ENCODE measurements at places on chromosomes 13 and 19.

- DNase-seq: no peak
These were observed 225.5 kb downstream of the KLF5 start for GRCh38 chr13:73284081-73284874.

GRCh38 chr19:13079542-13079986 lies 23.1 kb downstream of the LYL1 start:
- DNase-seq: no peak

DNA sequence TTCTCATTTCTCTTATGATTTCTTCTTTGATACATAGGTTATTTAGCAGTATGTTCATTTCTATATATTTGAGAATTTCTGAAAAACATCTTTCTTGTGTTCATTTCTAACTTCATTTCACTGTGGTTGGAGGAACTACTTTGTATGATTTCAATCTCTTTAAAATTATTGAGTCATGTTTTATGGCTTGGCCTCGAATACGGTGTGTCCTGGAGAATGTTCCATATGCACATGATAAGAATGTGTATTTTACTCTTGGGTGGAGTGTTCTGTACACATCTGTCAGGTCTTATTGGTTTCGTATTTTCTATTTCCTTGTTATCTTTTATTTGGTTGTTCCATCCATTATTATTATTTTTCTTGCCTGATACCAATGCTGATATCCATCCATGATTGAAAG lies 22.9 kb downstream of the DNM2 start:
- DNase-seq: no peak

DNA sequence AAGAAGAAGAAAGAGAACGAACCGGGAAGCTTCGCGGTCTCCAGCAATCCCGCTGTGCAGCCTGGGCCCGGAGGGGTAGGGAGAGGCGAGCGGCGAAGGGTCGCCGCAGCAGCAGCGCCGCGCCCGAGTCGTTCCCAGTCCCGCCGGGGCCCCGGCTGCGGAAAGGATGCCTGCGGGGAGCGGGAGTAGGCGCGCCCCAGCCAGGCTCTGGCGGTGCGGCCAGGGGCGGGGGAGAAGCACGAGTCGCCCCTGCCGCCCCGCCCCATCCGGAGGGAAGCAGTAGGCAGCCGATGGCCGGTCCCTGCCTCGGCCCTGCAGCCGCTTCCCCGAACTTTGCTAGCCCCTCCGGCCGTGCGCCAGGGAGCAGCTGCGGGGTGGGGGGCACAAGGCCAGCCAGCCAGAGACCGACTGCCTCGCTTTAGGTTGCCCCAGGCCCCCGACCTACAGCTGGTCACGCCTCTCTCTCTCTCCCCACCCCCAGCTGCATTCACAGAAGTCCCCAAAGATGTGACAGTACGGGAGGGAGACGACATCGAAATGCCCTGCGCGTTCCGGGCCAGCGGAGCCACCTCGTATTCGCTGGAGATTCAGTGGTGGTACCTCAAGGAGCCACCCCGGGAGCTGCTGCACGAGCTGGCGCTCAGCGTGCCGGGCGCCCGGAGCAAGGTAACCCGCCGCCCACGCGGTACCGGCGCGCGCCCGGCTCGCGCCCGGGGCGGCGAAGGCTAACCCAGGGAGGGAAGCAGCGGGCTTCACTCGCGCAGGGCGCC lies 1.1 kb downstream of the VSTM2B start:
- no peak for DNase-seq

DNA sequence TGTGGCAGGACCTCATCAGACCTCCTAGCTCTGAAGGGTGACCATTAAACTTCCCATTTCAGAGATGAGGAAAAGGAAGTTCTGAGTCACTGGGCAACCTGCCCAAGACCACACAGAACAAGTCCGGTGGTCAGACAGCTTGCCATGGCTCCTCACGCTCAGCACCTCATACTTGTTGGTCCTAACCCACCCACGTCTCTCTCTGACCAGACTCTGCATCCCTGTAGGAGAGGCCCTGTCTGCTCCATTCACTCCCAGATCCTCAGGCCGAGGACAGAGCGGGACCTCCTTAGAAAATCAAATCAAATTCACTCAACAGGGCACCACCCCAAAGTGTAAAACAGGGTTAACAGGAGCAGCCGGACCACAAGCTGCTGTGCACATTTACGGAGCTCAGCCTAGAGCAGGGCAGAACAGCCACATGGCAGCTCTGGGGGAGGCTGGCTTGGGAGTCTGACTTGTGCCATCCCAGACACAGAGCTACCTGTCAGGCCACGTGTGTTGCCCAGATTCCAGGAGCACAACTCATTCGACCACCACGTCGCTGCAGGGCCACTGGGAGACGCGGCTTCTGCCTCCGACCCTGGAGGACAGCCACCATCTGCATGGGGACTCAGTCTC lies 1.7 kb downstream of the MIER2 start:
- peak; percentile 44 for DNase-seq

GRCh38 chr13:24184882-24185281 lies 24.4 kb downstream of the SPATA13 start:
- DNase-seq: no peak

DNA sequence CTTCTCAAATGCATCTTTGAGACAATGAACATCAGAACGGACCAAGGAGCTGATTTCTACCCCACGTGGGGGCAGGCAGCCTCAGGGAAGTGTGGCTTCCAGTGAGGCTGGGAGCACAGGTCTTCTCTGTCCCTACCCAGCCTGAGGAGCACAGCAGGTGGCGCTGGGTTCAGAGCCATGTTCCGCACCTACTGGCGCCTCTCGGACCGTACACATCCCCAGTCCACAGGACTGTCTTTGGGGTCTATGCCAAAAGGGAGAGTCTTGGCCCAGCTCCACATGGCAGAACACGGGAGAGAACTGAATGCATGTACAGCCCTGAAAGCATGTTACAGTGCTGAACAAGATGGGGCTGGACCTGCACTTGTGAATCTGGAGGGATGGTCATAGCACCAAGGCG lies 22.6 kb downstream of the SUGP1 start:
- DNase-seq: no peak

DNA sequence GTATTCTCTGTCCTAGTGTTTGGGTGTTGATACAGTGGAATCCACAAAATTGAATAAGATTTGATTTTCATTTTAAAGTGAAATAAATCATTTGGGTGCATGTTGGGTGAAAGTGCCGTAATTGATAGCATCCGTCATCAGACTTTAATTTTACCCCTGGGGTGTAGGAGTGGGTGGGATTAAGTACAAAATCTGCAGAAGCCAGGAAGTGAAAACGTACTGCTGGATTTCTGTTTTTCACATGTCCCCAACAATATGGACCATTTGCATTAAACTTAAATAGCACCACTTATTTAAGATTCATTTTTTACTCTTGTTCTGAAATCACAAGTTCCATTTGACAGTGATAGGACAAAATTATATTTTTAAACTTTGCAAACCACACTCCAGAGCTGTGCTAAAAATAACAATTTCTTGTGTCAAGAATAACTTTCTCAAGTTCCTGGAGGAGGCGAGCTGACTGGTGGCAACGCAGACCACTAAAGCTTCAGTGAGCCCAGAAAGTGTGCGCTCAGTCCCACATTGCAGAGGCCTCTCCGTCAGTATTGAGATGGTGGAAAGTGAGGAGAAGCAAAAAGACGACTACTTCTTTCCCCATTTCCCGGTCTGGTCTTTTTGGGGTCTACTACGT lies 71.3 kb downstream of the ARHGEF7 start:
- no peak for DNase-seq

DNA sequence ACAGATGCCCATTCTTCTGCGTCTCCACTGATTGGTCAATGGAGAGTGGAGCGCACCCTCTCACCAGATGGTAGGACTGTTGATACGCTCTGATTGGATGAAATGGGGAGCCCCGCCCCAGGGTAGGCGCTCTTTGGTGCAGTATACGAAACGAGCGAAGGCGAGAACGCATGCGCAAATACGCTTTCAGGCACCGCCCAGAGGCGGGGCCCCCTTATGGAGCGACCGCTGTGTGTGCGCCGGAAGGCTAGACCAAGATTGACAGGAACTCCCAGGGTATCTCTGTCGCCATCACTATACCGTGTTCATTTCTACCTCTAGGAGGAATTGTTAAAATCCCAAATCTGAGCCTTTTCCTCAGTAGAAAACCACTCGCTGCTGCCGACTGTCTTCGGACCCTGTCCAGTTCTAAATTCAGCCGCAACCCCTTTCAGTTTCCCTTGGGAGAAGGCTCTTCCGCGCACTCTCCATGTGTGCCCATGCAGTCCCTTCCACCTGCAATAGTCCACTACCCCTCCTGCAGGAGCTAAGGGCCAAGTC lies 720 bp upstream of the HNRNPL start:
- no peak for DNase-seq

- no peak for DNase-seq
These were observed 11.2 kb downstream of the WDFY2 start for GRCh38 chr13:51595416-51595815.

DNA sequence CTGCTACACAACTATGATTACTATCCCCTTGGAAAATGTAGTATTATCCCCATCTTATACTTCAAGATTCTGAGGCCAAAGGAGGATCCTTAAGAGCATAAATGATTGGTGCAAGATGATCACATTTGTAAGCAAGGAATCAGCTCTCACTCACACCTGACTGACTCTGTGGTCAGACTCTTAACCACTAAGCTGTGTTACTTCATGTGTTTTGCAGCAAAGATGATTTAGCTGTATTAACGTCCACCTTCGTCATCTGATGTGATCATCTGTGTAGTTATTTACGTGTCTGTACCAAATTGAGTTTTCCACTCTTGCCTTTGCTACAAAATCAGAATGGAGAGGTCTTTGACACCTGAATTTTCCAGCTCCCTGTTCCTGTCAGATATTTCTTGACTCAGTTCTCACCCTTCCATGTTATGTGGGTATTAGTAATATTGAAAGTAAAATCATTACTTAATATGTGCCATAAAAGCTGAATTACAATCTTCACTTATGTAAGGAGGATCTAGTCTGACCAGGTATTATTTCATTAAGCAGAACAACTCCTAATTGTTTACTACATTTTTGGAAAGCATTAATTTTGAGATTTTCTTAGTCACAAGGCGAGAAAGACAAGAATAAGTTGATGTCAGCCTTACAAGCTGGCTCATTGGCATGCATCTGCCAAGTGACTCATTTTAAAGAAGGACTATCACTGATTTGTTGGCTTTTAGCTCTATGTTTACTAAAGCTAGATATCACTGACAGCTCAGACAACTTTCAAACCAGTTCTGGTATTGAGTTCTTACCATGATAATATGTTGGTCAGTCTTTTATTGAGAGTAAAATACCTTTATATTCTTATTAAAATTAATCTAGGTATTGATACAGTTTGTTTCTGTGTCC lies 1279.8 kb upstream of the PCDH9 start:
- no peak for DNase-seq

DNA sequence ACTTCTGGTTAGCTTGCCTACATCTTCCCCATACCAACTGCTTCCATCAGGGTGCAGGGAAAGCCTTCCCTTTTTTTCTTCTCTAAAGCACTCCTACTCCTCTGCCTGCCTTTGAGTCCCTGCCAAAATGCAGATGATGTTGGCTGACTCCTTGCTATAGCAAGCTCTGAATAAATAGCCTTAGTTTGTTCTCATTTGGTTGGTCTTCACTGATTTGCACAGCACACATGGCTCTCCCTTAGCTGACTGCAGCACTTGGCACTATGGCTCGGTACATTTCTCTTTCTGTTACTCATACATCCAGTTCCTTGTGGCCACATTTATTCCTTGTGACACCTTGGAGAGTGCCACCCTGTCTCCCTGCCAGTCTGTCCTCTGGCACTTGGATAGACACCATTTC lies 249.8 kb downstream of the DCLK1 start:
- DNase-seq: no peak

- no peak for DNase-seq
These were observed 5.3 kb upstream of the PTPRS start for GRCh38 chr19:5345895-5346386.
